ENCODE measurements at places on chromosomes 12 and 14.

DNA sequence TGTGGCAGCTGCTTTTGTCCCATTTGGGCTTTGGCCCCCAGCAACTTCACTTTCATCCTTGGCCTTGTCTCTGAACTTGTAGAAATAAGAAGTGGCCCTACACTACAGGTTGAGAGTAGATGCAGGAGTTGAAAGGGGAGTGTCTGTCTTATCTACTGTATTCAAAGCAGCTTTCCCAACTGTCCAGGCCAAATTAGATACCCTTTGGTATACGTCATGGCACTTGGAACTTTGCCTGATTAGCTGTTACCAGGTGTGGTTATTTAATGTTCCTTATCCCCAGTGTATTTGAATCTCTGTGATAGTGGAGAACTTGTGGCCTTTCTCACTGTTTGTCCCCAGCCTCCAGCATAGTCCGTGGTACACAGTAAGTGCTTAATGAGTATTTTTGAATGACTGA lies 33.5 kb downstream of the SUDS3 start:
- DNase-seq: no peak

- DNase-seq: no peak
These were observed 54.2 kb upstream of the BCL11B start for GRCh38 chr14:99326041-99326710.

GRCh38 chr12:103673891-103674375 lies 86.9 kb downstream of the STAB2 start:
- no peak for DNase-seq

- no peak for DNase-seq
These were observed 74.9 kb upstream of the MED13L start for GRCh38 chr12:116352315-116352835.

DNA sequence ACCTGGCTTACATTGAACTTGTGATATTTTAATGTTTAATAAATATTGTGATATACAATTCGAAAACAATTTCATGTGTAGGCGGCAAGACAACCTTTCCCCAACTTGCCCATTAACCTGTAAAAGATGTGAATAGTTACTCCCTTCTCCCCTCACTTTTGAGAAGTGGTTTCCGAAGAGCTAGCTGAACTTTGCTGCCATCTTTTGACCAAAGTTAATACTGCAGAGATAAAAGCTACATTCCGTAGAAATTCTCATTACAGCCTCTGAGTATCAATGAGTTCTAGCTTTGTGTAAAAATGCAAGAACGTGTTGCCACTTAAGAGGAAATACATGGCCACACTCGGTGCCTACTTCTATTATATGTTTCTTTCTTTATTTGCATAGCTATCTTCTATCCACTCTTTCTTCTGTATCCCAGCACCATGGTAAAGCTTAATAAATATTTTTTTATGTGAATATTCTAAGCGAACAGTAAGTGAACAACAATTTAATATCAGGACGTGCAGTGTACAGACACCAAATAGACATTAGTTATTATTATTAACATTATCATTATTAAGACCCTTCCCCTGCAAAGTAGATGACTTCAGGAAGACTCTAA lies 105.1 kb upstream of the TMEM260 start:
- DNase-seq: peak; percentile 59

DNA sequence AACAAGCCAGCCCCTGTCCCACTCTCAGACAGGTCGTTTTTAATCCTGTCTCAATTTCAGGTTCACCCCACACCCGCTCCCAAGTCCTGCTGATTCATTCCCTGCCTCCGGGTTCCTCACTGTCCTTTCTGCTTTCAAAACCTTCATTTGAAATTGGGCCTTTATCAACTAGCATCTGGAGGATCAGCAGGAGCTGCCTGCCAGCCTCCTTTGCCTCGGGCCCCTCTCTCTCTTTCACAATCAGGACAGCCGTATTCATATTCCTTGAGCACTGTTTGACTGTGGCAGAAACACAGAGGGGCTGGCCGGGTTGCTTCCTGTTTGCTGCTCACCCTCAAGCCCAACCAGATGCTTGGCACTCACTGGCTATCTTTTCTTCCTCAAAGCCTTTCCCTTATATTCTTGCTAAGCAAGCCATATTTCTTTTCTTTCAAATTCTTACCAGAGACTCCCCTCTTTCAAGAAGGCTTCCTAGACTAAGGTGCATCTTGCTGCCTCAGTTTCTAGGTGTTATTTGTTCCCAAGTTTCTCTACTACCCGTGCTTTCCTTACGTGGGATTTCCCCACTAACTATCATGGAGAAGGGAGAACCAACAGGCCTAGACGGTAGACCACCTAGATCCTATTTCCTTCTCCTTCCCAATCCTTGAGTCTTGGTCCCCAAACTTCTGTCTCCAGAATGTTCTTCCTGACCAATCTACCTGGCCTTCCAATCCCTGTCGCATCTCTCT lies 3.0 kb downstream of the GALNT6 start:
- DNase-seq: peak; percentile 64

DNA sequence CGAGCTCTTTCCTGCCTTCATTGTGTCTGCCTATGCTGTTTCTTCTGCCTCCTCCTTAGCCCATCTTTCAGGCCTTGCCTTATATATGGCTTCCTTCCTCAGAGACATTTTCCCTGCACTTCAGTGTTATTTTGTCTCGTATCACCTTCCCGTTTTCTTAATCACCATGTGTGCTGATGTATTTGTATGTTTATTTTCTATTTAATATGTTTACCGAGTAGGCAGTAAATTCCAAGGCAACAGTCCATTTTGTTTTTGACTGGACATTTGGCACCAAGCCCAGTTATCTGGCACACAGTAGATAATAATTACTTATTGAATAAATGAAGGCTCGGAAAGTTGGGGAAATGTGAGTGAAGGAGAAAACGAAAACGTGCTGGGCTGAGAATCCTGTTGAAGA lies 4.6 kb upstream of the POU6F1 start:
- no peak for DNase-seq

DNA sequence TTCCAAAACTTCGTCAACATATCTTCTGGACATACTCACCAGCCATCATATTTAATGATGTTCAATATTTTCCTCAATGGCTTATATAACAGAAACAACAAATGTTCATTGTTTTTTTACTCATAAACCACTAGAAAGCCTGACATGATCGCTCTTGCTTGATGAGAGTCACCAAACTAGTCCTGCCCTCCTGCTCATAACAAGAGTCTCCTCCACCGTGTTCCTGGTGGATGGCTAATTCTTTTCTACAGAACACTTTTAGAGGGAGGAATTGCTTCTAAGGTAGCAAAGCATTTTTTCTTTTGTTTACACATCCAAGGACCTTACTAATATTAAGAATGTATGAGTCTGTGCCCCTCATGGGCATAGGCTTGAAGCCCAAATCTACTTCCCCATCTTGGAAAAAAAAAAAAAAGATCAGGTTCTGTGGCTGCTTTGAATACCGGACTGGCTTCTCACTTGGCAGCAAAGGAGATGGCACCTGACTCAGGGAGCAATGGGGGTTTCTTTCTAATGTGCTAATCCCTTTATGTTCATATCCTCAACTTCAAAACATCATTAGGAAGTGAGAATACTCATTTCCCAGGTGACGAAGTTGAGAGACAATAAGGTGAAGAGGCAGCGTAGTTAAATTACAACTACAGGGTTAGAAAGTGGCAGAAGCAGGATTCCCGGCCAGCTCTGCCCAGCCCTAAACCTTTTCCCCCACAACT lies 188.8 kb downstream of the EPS8 start:
- DNase-seq: no peak

- DNase-seq: no peak
These were observed 16.6 kb upstream of the FBXO34 start for GRCh38 chr14:55254581-55254980.

- DNase-seq: no peak
These were observed 7.9 kb downstream of the SLC16A7 start for GRCh38 chr12:59603754-59604153.

- no peak for DNase-seq
These were observed 17.8 kb downstream of the UTP20 start for GRCh38 chr12:101297661-101298060.
